AG04450 (cell line): ENCODE measurements at places on chromosomes 1 and 21.
A peak's percentile ranks its signal among the peaks of the same experiment; 100 is the strongest.

DNA sequence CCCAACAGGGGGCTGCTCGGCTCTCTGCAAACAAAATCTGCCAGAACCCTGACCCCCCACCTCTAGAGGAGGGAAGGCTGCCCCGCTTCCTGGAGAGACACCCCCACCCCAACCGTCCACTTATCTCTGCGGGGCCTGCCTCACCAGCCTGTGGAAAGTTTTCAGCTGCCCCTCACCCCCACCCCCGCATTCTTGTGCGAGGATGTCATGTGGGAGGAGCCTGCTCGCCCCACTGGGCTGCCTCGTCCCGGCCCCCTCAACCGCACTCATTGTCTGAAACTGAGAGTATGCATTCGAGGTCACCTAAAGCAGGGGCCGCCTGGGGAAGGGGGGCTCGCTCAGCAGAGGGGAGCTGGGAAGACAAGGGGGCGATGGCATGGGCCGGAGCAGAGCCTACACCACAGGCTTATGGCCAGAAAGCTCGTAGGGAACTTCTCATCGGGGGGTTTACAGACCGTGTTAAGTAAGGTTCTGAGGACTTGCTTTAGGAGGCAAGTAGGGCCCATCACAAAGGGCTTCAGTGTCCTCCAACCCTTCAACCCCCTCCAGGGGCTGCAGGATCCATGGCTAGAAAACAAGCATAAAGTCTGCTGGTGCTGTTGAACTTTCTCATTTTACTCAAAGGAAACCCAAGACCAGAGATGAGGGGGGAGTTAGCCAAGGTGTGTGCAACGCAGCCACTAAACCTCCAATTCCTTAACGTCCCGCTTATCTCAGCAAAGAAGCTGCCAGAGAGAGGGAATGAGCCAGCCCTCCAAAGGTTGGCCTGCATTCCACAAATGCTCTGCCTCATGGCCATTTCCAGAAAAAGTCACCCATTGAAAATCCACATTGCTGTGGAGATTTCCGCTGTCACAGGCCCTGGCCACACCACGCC is 9.4 kb downstream of the EPHA2 start:
- peak; percentile 80 for DNase-seq

DNA sequence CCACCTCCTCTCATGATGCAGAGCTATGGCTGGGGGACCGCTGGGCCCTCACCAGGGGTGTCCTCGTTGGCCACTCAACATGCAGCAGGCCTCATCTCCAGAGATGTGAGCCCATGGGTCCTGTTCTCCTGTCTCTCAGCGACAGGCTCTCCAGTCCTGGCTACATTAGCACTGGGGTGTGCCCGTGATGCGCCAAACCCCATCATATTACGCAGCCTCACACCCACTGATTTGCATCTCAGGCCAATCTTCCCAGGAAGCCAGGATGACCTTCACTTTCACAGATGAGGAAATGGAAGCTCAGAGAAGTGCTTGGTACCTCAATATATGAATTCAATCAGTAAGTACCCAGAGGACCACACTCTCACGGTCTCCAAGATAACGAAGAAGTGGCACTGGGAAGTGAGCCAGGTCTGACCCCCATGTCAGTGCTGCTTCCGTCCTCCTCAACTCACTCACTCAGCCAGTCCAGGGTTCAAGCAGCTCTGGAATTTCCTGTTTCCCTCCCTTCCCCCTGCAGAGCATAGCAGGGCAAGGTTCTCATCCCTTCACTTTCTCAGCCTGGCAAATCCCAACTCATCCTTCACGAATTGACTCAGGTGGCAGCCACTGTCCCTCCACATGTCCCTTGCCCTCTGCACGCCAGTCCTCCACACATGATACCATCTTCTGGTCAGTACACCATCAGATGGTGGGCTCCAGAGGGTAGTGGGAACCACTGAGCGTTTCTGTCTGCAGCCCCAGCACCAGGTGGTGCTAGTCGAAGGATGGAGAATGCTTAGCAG is 28.9 kb upstream of the EVA1B start:
- no peak for DNase-seq

DNA sequence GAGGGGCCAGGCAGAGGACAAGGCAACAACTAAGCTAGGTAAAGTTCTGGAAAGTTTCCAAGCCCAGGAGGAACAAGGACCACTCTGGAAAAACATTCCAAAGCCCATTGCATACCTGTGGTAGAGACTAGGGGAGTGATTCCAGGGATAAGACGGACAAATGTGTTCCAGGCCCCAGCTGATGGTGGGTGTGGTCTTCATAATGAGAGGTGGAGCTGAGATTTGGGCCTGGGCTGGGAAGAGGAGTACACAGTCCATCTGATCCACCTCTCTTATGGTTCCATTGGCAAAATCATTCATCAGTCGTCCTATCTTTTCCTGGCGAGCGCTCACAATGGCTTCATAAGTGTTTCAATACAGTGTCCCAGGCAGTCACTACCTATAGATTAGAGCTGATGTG is 4.5 kb downstream of the KLHDC7A start:
- DNase-seq: no peak

DNA sequence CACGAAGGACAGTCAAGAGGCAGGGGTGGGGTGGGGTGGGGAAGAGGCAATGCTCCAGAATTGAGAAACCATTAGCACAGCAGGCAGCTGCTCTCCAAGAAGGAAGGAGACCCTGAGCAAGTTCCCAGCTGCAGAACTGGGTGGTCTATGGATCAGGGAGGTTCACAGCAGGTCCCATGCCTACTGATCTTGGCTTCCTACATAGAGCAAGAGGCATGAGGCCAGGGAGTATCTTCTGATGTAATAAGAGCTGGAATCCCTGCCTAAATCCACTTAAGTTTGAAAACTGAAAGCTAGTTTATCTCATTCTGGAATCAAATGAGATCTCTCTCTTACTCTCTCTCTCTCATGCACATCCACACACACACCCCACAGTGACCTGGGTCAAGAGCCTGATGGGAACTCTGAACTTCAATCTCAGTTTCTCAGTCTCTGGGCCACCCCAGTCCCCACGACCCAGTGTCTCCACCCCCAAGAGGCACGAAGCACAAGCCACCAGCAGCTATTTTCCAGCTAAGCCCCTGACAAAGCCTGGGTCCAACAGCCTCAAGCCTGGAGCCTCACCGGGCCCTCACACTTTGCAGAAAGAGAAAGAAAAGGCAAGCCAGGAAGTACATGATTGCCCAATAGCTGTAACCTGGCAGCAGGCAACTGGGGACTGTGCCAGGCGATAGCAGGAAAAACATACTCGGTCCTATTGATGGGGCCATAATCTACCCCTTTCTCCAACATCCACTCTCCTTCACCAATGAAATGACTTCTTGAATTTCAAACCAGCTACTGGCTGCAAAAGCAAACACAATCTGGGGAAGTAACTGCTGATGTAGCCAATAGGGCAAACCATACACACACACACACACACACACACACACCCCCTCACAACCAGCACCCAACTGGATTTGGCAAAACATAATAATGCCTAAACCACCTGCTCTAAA is 2.2 kb downstream of the NUAK2 start:
- DNase-seq: no peak

- no peak for DNase-seq
These were observed 108.2 kb downstream of the LYPLAL1 start for GRCh38 chr1:219281831-219282230.

GRCh38 chr1:155060736-155061135 is 2.8 kb upstream of the EFNA4 start:
- no peak for DNase-seq

- no peak for DNase-seq
These were observed 3.8 kb downstream of the CCSAP start for GRCh38 chr1:229339086-229339485.

DNA sequence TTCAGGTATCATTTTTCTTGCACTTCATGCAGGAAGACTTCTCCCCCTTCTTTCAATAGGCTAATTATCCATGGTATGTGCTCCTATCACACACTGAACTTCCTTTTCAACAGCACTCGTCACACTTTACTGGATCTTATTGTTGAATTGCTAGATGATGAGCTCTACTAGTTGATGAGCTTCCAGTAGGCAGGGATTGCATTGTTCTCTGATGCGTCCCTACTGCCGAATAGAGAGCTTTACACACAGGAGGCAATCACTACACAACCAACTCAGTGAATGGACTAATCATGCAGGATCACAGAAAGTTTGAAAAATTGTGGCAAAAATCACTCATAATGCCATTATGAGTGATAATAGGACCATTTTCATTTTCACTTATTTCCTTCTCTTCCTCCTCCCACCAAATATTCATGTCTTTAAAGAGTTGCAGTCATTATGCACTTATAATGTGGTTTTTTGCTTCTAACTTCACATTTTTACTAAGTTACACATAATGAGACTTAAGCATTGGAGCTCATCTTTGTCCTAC is 128.1 kb upstream of the ZNF648 start:
- no peak for DNase-seq

GRCh38 chr1:106814418-106814817 is 242.1 kb upstream of the PRMT6 start:
- no peak for DNase-seq

- no peak for DNase-seq
These were observed 204.8 kb downstream of the SMYD3 start for GRCh38 chr1:246302251-246302625.

DNA sequence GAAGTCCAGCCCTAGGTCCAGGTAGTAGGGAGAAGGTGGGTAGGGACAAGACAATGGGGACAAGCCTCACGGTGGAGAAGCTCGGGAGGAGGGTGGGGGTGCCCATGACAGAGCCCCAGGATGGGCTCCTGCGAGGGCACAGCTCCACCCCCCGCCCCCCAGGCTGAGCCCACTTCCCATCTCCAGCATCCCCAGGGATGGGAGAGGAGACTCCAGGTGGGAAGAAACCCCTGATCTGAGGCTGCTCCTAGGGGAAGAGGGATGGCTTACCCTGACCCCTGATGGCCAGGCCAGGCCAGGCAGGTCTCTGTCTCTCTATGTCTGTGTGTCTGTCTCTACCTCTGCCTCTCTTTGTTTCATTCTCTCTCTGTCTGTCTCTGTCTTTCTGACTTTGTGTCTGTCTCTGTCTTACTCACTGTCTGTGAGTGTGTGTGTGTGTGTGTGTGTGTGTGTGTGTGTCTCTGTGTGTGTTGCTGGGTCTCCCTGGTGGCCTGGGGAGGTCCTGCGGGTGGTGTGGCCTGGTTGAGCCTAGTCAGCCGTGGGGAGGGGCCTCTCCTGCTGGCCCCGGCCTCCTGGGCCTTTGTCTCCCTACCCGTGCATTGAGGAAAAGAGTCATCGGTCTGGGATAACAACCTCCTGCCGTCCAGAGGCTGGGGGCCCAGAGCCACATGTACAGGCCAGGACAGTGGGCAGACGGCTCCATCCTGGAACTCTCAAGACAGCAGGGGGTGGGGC is 45.7 kb downstream of the WNT9A start:
- DNase-seq: no peak

DNA sequence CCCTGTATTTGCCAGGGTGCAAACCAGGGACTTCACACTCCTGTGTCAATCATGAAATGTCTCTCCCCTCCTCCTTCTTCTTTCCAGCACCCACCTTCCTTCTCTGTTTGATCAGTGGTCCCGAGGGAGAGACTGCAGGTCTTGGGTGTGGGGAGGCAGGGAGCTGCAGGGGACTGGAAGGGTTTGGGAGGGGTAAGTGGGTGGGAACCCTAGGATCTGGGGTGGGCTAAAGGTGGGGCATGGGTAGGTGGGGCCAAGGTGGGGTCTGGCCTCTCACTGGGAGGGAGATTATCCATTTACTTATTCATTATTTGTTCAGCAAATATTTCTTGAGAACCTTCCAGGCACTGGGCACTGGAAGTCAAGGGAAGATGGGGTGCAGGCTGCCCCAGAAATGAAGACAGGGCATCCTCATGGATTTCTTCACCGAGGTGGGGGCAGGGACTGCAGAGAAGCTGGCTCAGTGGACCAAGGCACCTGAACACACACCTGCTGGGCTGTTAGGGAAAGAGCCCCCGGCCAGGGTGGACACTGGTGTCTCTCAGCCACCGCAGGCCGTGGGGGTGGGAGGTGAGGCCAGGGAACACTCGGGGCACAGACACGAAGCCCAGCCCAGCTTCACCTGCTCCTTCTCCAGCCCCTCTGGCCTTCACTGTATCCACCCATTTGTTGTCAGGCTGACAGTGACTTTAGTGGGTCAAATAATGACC is 193.9 kb upstream of the C1orf174 start:
- no peak for DNase-seq

GRCh38 chr1:199029401-199029800 is 390.6 kb downstream of the PTPRC start:
- DNase-seq: peak; percentile 23

- DNase-seq: no peak
These were observed 7.0 kb downstream of the PLPPR4 start for GRCh38 chr1:99271249-99271648.

DNA sequence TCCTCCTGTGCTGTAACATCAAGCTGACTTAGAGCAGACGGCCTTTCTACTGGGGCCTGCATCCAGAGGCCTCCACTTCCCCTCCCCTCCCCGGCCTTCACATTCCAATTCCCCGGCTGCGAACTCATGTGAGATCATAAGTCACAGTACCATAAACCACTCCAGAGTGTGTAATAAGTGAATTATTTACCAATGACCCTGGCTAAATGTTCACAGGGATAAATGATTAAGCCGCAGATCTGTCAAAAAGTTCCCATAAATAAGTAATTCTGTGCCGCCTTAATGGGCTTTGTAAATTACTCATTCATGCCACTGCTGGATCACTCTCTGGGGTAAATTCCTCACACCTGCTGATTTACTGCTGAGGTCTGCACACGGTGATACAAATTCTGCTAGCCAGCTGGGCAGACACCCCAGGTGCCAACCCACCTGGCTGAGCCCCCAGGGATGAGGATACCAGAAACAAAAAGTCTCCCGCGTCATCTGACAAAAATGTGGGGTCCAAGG is 27.4 kb upstream of the KIRREL1 start:
- peak; percentile 65 for DNase-seq

GRCh38 chr1:220798338-220798737 is 11.6 kb downstream of the MTARC1 start:
- no peak for DNase-seq

DNA sequence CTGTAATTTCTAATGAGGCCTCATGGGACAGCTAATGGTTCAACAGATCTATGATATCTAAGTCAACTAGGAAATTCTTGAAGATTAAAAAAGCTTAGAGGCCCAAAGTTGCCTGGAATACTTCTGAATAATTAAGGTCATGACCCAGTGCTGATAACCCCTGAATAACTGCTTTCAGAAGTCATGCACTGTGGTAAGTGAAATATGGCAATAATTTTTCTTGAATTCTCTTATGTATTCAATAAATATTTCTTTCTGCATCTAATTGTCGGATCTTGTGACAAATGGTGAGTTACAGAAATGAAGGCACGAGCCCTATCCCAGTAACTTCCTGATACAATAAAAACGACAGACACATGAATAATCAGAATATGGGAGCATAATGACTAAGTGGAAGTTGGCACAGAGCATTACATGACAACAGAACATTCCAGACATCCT is 219.3 kb upstream of the GREM2 start:
- peak; percentile 1 for DNase-seq
